Kidney (tissue), 22 donors: ENCODE measurements at places on chromosomes 1 and 21. TPM values are rescaled to one million over a fixed set of nuclear protein-coding genes. Genes with fewer than 3 reads are reported as not detected.

DNA sequence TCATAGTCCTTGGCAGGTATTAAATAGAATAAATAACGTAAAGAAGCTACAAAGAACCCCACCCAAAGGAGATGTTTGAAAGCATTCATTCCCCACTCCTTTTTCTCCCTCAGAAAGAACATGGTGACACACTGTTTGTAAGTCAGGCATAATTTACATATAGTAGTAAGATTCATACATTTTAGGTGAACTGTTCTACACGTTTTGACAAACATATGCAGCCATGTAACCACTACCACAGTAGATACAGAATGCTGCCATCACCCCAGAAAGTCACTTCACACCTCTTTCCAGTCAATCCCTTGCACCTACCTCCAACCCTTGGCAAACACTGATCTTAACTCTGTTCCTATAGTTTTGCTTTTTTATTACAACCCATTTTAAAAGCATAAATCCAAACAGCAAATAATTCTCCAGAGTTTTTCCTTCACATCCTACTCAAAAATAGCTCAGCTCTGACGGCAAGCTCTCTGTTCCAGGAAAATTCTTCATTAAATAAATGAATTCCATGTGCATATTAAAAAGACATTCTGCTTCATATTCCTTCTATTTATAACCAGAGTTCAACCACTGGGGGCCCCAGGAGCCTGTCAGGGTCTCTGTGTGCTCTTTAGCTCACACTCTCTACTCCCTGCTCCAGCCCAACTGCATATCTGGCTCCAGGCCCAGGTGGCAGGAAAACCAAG is 258.8 kb downstream of the PLPP3 start:
- DNase-seq, result no peak

DNA sequence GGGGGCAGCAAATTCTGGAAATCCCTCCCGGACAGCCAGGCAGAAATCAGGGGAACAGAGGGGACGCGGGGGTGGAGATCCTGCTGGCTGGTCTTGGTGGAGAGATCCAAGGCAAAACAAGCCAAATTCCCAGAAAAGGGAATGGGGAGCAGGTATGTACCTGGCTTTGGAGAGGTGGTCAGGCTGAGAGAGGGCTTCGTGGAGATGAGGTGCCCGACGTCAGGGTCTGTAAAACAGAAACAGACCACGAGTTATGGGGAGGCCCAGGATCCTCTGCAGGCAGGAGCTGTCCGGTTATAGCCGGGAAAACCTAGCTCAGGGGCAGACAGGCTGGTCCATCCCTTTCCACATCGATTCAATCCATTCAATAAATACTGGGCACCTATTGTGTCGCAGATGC is 4.4 kb downstream of the CLEC20A start:
- DNase-seq, result no peak

DNA sequence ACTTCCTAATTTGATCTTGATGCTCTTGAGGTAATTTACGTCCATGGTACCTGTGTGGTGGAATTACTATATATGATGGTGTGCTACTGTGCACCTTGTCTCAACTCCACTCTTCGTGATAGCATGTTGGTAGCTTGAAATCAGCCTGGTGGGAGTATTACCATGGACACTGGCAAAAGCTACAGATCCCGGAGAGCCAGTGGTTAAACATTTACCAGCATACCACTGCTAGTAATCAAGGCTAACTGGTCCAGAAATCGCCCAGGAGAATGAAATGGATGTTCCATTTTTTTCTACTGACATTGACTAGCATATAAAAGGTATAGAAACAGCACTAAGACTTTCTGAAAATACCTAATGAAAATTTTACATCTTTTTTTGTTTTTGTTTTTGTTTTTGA is 30.6 kb downstream of the ELK4 start:
- peak; percentile 89 for DNase-seq

- no peak for DNase-seq
These were observed 1.1 kb downstream of the SYNC start for GRCh38 chr1:32701421-32701911.

- DNase-seq, result no peak
These were observed 180.0 kb downstream of the PCP4 start for GRCh38 chr21:40047211-40047610.

GRCh38 chr1:184322253-184322652 is 64.6 kb upstream of the C1orf21 start:
- no peak for DNase-seq

DNA sequence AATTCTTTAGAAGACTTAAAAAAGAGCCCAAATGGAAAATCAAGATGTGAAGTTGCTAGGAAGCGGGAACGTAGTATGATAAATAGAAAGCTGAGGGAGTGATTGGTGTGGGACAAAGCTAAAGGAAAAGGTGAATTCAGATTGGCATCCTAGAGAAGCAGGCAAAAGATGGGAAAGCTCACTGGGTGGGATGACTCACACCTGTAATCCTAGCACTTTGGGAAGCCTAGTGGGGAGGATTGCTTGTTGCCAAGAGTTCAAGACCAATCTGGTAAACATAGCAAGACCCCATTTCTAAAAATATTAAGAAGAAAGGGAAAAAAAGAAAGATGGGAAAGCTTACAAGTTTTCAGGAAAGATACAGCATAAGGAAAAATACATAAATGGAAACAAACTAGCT is 1.8 kb downstream of the MRPS21 start:
- no peak for DNase-seq

DNA sequence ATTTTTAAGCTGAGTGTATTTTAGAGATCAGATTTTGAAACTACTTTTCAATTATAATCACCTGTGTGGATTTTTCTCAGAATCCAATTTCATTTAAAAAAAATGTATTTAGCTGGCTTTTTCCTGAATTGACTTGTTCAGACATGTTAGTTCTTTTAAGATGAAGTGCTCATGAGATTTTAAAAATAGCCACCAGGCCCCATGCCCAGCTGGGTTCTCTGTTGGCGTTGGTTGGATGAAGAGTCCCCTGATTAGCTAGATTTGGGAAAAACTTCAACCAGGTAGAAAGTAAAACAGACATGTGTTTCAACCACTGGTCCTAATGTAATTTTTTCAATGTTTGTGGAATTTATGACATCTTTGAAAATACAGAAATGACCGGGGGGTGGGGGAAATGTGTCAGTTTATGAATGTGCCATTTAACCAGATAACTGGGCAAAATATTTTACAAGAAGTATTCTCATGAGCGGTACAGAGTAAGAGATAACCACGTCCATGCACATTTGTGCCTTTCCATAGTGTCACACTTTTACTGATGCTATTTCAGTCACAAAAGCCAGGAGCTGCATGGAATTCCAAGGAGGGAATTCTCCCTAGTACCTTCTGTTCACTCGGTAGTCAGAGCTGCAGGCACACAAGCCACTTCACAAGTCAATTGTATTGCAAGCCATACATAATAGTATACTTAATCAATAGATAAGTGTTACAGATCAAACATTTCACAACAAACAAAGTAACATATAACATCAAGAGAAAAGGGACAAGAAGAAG is 51.1 kb downstream of the KCNK1 start:
- DNase-seq, result no peak

- DNase-seq, result no peak
These were observed 11.7 kb downstream of the HYI start for GRCh38 chr1:43441894-43442637.

DNA sequence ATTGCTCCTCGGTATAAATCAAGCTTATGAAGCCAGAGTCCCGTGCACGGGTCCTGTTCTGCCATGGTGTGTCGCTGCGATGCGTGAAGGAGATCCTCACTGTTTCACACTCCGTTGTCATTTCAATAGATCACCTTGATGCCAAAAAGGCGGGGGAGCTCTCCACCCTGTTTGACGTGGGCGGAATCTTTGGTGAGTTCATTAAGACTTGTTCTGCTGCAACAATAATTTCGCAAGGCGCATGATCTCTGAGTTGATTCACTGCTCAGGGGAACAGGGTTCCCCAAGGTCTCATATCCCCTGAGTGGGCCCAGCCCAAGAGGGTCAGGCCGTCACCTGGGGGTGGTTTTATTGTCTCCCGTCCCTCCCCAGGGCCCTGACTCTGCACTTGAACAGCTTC is 50.0 kb downstream of the SLC37A1 start:
- DNase-seq, result peak; percentile 80

DNA sequence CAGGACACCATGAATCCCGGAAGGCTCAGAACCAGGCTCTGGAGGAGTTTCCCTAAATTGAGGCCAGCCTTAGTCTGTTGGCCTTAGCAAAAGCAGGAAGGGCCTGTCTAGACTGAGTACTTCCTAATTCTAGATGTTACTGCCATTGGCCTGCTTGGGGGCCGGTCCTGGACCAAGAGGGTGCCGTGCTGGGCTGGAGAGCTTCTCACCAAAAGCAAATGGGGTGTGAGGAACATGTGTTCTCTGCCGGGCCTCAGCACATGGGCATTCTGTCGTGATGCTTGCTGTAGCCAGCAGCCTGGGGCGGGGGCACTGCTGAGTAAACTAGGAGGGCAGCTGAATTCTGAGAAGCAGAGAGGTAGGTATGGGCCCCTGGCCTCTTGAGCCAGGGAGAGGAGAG is 35.7 kb upstream of the MAN1C1 start:
- DNase-seq, result no peak

DNA sequence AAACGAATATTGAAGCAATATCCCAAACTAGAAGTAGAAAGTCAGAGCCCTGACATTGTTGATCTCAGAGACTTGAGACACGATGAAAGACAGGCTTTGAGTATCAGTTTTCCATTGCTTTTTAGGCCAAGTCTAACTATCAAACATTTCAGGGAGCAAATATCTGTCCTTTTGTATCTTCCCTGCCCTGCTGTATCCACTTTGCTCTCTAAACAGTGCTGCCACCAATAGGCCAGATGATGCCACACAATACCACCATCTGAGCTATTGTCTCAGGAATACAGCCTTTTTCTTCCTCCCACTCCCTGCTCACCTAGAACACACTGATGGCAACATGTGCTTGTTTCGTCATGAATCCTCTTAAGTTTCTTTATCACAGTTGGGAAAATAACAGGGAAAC is 62.6 kb upstream of the SPAG17 start:
- DNase-seq, result no peak

DNA sequence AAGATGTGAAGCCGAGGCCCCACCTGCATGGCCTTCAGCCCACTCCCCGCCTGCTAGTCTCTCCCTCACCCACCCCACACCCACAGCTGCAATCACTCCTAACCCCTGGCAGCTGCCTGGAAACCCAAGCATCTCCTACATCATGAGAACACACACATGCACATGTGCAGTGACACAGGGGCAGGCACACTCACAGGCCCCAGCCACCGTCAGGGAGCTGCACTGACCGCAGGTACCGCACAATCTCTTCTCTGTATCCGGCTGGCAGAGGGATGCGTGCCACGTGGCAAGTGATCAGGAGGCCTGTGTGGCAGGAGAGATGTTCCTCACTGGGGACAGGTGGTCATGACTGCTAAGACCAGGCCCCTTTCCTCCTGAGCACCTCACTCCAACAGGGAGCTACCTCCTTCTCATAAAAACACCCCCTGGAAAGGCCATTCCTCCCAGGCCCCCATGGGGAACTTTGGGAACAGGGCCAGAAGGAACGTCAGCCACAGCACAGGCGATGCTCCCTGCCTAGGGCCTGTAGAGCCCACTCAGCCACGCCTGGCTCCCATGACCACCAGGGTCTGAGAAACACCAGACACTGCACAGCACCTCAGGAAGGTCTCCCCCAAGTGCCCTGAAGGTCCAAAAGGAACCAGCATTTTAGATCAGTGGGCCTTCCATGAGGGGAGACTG is 6.0 kb downstream of the LSS start:
- no peak for DNase-seq

GRCh38 chr1:116002781-116003420 is 26.6 kb downstream of the SLC22A15 start:
- DNase-seq, result no peak

GRCh38 chr1:229088711-229089110 is 182.2 kb upstream of the RAB4A start:
- no peak for DNase-seq

GRCh38 chr1:32272557-32273390 is 19.1 kb upstream of the HDAC1 start:
- DNase-seq, result no peak

GRCh38 chr1:158107916-158108315 is 72.8 kb upstream of the CD1D start:
- peak; percentile 62 for DNase-seq

DNA sequence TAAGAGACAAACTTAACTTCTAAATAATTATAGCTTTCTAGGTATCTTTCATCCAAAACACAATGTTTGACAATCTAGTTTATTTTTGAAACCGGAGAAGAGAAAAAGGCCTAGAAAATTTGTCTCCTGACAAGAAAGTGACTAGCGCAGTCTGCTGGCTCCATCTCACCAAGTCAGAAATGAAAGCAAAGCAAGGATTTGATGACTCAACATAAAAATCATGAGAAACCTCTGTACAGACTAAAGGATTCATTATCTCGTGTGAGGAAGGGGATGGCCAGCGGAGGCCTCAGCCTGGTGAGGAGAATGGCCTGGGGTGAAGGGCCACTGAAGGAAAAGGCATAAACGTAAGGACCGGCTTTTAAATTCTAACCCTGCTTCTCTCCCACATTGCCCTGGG is 20.0 kb upstream of the TSNAX start:
- DNase-seq, result no peak

DNA sequence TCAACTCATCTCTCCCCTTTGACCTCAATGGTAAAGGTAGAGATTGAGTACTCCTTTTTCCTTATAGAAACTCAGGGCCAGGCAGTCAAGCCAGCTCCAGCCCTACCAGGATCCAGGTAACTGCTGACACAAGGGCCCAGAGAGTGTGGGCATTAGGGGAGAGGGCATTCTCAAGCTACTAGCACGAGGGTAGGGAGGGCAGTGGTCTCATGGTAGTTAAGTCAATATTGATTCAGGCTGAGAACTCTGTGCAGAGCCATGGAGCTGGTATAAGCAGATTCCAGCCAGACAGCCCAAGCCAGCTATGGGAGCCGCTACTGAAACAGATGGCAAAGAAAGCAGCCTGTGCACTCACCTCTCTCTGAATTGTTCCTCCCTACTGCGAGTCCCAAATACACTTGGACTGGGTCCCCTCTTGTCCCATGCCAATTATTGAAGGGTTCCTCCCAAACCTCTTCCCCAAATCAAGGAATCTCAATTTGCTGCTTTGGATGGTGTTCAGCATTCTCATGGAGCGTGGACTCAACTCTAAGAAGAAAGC is 2.8 kb downstream of the PI4KB start:
- DNase-seq, result no peak

GRCh38 chr1:10754568-10755329 is 41.7 kb downstream of the CASZ1 start:
- DNase-seq, result no peak

CFAP141 gene
- not detected for polyA plus RNA-seq

ZC3H11A gene
- 38.6 TPM for polyA plus RNA-seq

CCDC27 gene
- polyA plus RNA-seq, result not detected

HSD3B1 gene
- not detected for polyA plus RNA-seq

TIE1 gene
- 15.0 TPM for polyA plus RNA-seq

CA14 gene
- 0.41 TPM for polyA plus RNA-seq

ZNF436 gene
- polyA plus RNA-seq, result 4.6 TPM

FCN3 gene
- polyA plus RNA-seq, result 240 TPM

CSF3R gene
- polyA plus RNA-seq, result 1.4 TPM

ABCB10 gene
- polyA plus RNA-seq, result 4.5 TPM

TENT5C gene
- polyA plus RNA-seq, result 6.1 TPM

IFNLR1 gene
- polyA plus RNA-seq, result 1.6 TPM

TINAGL1 gene
- polyA plus RNA-seq, result 171 TPM

MYOM3 gene
- 20.5 TPM for polyA plus RNA-seq

RPRD2 gene
- 9.1 TPM for polyA plus RNA-seq

SLC41A1 gene
- polyA plus RNA-seq, result 20.9 TPM

LEFTY2 gene
- polyA plus RNA-seq, result 0.28 TPM

PTPRC gene
- 1.4 TPM for polyA plus RNA-seq

CNR2 gene
- not detected for polyA plus RNA-seq

IL12RB2 gene
- 0.26 TPM for polyA plus RNA-seq

IL20 gene
- not detected for polyA plus RNA-seq

GBP1 gene
- 8.4 TPM for polyA plus RNA-seq

FCGR1A gene
- polyA plus RNA-seq, result 19.5 TPM

RRP1B gene
- polyA plus RNA-seq, result 5.0 TPM
